ENCODE measurements at places on chromosomes 3 and 15. TPM values are rescaled to one million over a fixed set of nuclear protein-coding genes. Genes with fewer than 3 reads are reported as not detected.
A peak's percentile ranks its signal among the peaks of the same experiment; 100 is the strongest.

Gene KBTBD12
- not detected for total RNA-seq

DNA sequence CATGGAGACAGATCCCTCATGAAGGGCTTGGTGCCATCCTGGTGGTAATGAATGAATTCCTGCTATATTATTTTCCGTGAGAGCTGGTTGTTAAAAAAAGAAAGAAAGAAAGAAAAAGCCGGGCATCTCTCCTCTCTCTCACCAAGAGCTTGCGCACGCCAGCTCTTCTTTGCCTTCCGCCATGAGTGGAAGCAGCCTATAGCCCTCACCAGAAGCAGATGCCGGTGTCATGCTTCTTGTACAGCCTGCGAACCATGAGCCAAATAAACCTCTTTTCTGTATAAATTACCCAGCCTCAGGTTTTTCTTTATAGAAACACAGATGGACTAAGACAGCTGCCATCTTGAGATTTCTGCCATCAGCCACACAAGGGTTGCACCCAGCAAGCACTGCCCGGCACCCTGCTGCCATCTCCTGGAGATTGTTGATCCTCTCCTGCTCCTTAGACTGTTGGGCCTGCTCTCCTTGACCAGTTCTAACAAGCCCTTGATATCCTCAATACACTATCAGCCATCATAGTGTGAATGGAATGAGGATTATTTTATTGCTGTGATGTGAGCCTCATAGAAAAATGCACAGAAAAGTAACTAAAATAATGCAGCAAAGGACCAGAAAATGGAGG, 3.5 kb upstream of the AHSG start:
- peaks cover 11% of the 10 kb centered on the region for H3K27me3 ChIP-seq
- H3K4me1 ChIP-seq = peaks cover 2% of the 10 kb centered on the region
- DNase-seq = no peak
- no peaks in the 10 kb centered on the region for H3K36me3 ChIP-seq
- H3K27ac ChIP-seq = no peak overlapping the region

Gene AGBL1
- not detected for total RNA-seq

DNA sequence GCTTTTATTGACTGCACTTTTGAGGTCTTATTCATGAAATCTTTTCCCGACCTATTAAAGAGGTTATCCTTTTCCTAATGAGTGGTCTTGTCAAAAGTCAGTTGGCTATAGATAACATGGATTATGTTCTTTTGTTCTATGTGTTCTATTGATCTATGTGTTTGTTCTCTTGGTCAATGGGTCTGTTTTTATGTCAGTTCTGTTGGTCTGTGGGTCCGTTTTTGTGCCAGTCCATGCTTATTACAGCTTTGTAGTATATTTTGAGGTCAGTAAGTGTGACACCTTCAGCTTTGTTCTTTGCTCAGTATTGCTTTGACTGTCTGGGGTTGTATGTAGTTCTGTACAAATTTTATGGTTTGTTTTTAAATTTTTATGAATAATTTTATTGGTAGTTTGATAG, 7.8 kb downstream of the TFG start:
- H3K4me3 ChIP-seq = no peak overlapping the region
- H3K4me1 ChIP-seq = peaks cover 41% of the 10 kb centered on the region
- no peak overlapping the region for H3K27ac ChIP-seq
- H3K36me3 ChIP-seq = peaks cover 66% of the 10 kb centered on the region
- no peak for DNase-seq
- no peaks in the 10 kb centered on the region for H3K27me3 ChIP-seq

- H3K27me3 ChIP-seq = no peaks in the 10 kb centered on the region
- no peak overlapping the region for H3K27ac ChIP-seq
- H3K4me1 ChIP-seq = no peaks in the 10 kb centered on the region
- DNase-seq = no peak
These were observed 339.2 kb downstream of the CHL1 start for GRCh38 chr3:535566-536416.

GRCh38 chr15:38895326-38896255, 331.0 kb upstream of the RASGRP1 start:
- no peaks in the 10 kb centered on the region for H3K27me3 ChIP-seq
- no peak for DNase-seq
- no peak overlapping the region for H3K27ac ChIP-seq
- no peak overlapping the region for H3K4me3 ChIP-seq

Gene GABRR3
- total RNA-seq = not detected

Gene PLSCR5
- total RNA-seq = not detected

Gene FOXB1
- 0.57 TPM for total RNA-seq

GRCh38 chr15:97953748-97954147, 6.8 kb upstream of the ARRDC4 start:
- H3K36me3 ChIP-seq = no peaks in the 10 kb centered on the region
- H3K27ac ChIP-seq = no peak overlapping the region
- peaks cover 1% of the 10 kb centered on the region for H3K27me3 ChIP-seq
- H3K4me3 ChIP-seq = no peak overlapping the region
- DNase-seq = no peak

Gene PLCL2
- total RNA-seq = 50.9 TPM

Gene MKRN3
- total RNA-seq = 3.4 TPM

GRCh38 chr3:197003461-197004385, 25.9 kb downstream of the MELTF start:
- peaks cover 18% of the 10 kb centered on the region for H3K4me1 ChIP-seq
- peak overlapping the region; percentile 90 for H3K27ac ChIP-seq
- no peaks in the 10 kb centered on the region for H3K36me3 ChIP-seq
- peak; percentile 31 for DNase-seq
- peak overlapping the region; percentile 80 for H3K4me3 ChIP-seq

GRCh38 chr3:150763841-150764483, 993 bp upstream of the SIAH2 start:
- peaks cover 43% of the 10 kb centered on the region for H3K4me1 ChIP-seq
- peak overlapping the region; percentile 92 for H3K4me3 ChIP-seq
- peak overlapping the region; percentile 100 for H3K27ac ChIP-seq
- peak; percentile 51 for DNase-seq

Gene C3orf20
- not detected for total RNA-seq

DNA sequence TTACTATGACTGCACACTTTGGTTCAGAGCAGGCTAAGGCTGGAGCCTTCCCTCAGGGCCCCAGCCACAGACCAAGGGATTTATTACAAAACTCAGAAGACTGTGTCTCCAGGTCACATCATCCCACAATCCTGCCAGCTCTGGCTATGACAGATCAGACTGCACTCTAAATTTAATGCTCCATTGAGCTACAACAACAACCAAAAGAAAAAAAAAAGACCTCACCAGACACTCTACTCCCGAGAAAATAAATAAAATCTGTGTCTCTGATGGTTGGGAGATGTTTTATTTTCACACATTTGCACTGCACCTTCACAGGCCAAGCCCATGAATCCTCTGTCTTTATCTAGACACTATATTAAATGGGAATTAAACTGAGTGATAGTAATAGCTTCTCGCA, 50.8 kb upstream of the CTNNB1 start:
- no peak for DNase-seq
- H3K4me3 ChIP-seq = no peak overlapping the region
- H3K4me1 ChIP-seq = no peaks in the 10 kb centered on the region
- H3K27me3 ChIP-seq = no peaks in the 10 kb centered on the region

Gene B3GNT5
- 0.71 TPM for total RNA-seq

Data from activated CD4-positive, alpha-beta T cell treated with anti-CD3 and anti-CD28 coated beads, Interleukin-2, amount 10 ng/mL, durations not matched to agents 7 days and 5 days (primary cell).